Fibroblast of skin of right quadriceps (primary cell): ENCODE measurements at places on chromosomes 4 and X.

- peak; percentile 10 for DNase-seq
Observed at GRCh38 chrX:2819345-2820135, 9.2 kb upstream of the GYG2 start.

DNA sequence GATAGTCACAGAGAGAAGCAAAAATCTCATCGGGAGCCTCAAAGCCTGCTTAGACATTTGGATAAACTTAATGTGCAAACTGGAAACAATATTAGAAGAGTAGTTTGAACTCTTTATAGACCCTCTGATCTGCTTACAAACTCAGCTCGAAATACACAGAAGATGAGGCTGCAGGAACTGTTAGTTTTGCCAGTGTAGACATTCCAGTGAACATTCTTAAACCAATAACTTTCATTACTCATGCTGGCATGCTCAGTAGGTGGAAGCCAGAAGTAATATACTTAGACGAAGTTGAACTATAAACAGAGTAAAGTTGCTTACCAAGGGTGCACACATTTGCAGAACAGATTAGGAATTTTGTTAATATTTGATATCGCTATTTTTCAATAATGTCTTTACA lies 303.5 kb downstream of the ANKRD50 start:
- peak; percentile 32 for DNase-seq

DNA sequence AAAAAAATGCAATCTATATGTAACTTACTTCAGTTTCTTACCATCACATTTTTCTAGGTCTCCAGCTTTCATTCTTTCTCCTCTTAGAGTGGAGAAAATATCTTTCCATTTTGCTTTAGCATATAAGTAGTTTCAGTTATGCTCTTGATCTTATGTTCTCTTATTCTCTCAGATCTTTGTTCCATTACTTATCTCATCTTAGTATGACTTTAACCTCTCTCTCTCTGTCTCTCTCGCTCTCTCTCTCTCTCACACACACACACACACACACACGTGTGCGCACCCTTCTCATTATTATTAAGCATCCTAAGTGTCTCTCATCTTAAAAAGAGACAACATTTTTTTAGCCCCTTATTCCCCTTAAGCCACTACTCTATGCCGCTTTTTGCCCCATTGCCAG lies 92.8 kb downstream of the FAAH2 start:
- DNase-seq, result no peak

GRCh38 chr4:121316091-121316490 lies 64.7 kb downstream of the QRFPR start:
- DNase-seq, result no peak

DNA sequence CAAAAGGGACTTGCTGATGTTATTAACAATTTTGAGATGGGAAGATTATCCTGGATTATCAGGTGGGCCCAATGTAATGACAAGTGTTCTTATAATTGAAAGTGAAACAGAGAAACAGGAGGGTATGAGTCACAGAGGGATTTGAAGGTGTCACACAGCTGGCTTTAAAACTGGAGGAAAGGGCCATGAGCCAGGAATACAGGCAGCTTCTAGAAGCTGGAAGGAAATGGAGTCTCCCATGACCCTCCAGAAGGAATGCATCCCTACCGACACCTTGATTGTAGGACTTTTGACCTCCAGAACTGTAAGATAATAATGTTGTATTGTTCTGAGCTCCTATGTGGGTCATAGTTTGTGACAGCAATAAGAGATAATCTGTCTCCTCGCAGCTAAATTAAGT lies 98.0 kb upstream of the STIM2 start:
- DNase-seq, result no peak

DNA sequence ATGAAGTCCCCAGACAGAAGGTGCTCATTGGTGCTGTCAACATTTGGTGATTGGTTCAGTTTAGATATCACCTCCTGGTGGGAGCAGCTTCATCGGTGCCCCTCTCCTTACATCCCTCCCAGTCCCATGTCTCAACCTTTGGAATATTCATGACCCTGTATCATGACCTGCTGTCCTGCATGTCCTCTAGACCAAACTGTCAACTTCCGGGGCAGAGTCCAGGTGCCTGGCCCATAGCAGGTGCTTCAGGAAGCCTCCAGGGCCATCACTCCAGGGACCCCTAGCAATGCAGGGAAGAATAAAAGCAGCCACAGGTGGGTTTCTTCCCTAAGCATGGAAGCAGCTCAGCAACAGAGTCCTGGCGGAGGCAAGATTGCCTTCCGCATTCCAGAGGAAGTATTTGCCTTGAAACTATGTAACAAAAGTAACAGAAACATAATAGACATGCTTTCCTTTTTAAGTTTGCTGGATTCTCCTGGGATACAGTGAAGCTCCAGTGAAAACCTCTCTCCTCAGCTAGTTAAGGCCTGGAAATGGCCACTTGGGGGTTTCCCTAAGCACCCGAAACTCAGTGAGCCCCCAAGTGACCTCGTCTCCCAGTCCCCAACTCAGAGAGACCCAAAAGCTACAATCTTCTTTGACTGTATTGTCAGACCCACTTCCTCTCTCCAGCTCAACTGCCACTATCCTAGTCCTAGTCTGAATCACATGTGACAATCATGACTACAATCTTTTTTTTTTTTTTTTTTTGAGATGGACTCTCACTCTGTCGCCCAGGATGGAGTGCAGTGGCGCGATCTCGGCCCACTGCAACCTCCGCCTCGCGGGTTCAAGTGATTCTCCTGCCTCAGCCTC lies 1.3 kb upstream of the ATP6AP1 start:
- DNase-seq, result no peak

DNA sequence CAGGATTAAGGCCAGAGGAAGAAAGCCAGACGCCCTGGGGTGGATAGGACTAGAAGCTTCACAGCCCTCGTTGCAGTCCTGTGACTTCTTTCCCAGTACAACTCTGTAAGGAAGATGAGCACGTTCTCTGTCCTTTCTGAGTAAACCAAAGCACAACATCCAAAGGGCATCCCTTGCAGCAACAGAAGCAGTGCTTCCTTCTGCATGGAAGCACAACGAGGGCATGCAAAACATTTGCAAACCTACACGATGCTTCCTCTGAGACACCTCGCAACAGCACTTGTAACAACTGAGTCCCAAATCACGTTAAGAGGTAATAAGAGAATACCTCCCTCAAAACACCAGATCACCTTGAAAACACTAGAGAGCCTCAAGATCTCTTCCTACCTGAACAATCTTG lies 335.7 kb upstream of the RASGEF1B start:
- no peak for DNase-seq

- no peak for DNase-seq
Observed at GRCh38 chrX:26918631-26919030, 544.5 kb downstream of the PPP4R3C start.

DNA sequence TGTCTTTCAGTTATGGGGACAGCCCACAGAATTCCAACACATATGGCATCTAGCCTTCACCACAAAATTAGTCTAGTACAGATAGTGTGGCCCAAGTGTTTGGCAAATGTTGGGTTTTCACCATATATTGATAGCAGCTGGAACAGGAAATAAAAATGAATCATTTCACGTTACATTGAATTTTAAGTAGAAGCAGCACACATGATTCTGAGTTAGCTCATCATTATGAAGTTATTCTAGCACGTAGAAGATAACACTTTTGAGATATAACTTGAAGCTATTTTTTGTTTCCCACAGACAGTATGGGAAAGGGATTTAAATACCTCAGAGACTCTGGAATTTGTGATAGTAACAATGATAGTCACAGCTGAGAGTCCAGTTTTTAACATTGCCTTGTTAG lies 118.7 kb downstream of the FAT4 start:
- peak; percentile 77 for DNase-seq

DNA sequence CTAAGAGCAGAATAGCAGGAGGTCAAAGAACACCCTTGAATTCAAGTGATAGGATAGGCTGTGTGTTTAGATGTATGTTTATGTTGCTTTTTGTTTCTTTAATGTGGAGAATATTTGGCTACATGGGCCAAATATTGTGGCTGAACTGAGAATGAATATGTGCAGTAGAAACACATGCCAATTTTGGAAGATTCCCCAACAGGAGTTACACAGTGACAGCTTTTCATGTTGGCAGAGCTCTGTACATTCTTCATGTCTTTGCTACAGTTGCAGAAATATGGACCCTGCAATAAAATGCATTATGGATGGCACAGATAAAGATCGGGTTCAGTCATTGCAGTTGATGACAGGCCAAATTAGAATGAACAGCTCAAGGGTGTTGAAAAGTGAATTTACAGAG lies 82.8 kb upstream of the SLC4A4 start:
- DNase-seq, result no peak

DNA sequence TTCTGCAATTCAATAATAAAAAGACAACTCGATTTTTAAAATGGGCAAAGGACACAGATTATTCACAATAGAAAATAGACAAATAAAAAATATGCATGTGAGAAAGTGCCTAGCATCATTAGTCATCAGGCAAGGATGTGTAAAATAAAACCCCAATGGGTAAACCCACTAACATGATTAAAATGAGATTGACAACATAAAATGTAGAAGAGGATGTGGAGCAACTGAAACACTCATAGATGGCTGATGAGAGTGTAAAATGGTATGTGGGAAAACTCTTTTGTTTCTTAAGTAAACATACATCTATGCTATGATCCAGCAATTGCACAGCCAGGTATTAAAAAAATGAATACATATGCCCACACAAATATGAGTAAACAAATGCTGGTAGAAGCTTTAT lies 177.6 kb downstream of the IQCM start:
- peak; percentile 32 for DNase-seq

DNA sequence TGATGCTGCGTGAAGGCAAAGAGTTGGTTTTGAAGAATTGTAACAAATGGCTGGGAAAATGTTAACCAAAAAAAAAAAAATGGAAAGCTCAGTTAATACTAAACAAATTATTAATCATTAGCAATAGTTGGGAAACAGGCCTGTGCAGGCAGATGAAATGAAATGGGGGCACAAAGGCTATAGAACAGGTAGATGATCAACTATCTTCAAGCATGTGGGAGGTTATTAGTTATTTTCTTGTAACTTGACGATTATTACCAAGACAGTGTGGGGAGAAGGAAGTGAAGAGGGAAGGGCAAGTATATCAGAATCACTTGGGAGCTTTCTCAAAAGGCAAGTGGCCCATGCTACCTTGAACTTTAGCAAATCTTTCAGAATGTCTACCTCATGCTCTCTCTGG lies 351.9 kb downstream of the BCOR start:
- DNase-seq, result no peak

DNA sequence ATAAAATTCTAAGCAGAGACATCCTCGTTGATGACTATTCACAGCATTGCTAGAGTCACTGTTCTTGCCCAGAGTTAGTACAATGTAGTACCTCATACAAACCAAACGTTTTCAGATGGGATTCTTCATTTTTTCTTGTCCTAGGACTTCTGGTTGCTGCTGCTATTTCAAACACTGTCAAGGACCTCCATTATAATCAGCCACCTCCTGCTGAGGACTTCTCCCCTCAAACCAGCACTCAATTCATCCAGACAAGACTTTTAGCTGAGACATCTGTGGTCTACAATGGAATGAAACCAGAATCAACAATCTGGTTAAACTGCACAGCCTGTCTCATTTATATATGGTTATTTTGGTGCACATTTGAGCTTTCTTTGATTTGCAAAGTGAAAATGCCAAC lies 1008.8 kb downstream of the STPG2 start:
- DNase-seq, result no peak

GRCh38 chr4:36304138-36304681 lies 22.8 kb downstream of the DTHD1 start:
- DNase-seq, result no peak

- no peak for DNase-seq
Observed at GRCh38 chr4:74890341-74890740, 42.6 kb upstream of the PARM1 start.

- no peak for DNase-seq
Observed at GRCh38 chr4:154361450-154361849, 130.1 kb downstream of the DCHS2 start.

DNA sequence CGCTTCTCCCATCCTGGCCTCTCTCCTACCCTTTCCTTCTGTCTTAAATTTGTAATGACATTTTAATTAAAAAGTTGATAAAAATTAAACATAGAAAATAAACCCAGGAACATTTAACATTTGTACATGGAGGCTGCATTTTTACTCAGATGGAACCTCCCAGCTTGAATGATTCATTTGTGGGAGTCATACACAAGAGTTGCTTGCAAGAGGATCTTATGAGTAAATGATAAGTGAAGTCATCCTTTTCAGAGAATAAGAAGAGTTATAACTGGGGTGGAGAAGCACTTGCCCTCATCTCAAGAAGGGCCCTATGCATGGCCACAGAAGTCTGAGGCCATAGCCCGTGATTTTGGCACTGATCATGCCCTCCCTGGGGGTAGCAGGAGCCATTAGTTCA lies 482.9 kb upstream of the BOD1L1 start:
- DNase-seq, result peak; percentile 57

- DNase-seq, result peak; percentile 39
Observed at GRCh38 chr4:10951306-10951705, 266.7 kb upstream of the CLNK start.

- no peak for DNase-seq
Observed at GRCh38 chr4:88698519-88698918, 890 bp upstream of the NAP1L5 start.

- no peak for DNase-seq
Observed at GRCh38 chr4:127250577-127250976, 382.2 kb upstream of the INTU start.

DNA sequence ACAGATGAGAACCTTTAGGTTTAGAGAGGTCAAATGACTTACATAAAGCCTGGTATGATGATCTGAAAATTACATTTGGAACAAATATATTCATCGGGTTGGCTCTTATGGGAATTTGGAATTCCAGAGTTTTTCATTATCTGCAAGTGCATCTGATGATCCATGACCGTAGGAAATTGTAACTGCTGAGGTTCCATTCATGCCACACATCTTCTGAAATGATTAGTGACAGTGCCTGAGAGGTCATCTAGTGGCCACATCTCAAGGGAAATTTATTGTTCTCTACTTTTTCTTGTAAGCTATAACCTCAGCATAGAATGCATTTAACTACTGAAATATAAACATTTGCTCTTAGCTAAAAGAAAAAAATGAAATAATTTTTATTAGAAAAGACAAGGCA lies 105.8 kb upstream of the NWD2 start:
- DNase-seq, result no peak

GRCh38 chrX:1027133-1027532 lies 185.3 kb downstream of the CRLF2 start:
- no peak for DNase-seq

DNA sequence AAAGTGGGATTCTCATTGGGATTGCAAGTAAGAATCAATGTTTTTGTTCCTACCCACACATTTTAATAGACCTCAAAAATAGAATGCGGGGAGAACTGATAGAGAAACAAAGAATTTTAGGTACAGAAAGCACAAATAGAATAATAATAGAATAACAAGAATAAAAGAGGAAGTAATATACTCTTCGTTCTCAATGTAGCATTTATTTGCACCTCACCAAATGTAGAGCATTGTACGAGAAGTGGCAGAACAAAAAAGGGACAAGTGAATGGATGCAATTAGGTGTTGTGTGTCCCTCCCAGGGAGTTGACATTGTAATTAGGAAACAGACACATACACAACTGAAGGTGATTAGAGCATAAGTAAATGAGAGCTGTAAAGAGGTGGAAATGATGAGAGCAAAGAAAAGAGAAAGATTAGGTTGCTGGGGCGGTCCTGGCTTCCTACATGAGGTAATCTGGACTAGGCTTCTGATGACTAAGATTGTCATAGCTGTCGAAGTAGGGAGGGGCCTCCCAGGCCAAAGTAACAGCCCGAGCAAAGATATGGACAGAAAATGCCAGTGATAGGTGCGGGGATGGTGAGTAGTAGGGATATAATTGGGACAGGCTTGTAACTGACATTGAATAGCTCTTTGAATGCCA lies 10.4 kb downstream of the RAB9A start:
- DNase-seq, result no peak

GRCh38 chr4:105232374-105232773 lies 85.7 kb downstream of the TET2 start:
- DNase-seq, result no peak
